Hepatocyte (in vitro differentiated cells): ENCODE measurements at places on chromosomes 16 and 17. TPM values are rescaled to one million over a fixed set of nuclear protein-coding genes. Genes with fewer than 3 reads are reported as not detected.

GRCh38 chr17:70938336-70938735 lies 769.0 kb downstream of the KCNJ2 start:
- DNase-seq = peak; percentile 24

DNA sequence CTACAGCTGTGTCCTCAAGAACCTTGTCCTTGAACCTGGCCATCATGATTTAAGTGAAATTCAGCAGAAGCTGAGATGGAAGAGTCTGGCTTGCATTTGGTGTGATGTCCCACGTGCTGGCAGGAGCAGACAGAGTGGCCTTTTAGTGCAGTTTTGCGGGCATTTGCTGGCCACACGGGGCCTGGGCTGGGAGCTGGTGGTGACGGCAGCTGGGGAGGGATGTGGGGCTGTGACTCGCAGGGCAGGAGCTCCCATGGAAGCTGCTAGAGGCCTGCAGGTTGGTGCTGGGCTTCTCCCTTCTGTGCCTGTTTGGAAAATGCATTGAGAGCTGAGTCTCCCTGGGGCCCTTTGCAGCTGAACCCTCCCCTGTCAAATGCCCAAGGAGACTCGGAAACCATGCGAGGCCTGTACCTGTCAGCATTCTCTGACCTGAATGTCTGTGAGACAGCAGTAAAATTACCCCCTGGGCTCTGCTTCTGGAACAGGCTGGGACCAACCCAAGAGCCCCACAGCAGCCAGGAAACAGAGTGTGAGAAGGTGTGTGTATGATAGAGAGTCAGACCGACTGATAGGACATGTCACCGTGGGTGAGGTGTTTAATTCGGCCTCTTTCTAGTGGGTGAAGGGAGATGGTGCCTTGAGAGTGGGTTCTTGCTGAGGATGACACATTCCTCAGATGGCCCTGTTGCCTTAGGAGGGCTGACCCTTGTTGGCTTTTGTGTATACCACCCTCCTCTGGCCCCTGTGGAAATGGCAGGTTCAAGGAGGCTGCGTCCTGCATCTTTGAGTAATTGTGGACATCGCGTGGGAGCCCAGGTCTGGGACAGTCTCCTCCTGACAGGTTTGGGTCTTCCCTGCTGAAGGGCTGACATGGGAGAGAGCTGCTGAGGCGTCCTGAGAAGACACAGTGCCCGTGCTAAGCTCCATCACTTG lies 145.5 kb downstream of the MSI2 start:
- no peak for DNase-seq

DNA sequence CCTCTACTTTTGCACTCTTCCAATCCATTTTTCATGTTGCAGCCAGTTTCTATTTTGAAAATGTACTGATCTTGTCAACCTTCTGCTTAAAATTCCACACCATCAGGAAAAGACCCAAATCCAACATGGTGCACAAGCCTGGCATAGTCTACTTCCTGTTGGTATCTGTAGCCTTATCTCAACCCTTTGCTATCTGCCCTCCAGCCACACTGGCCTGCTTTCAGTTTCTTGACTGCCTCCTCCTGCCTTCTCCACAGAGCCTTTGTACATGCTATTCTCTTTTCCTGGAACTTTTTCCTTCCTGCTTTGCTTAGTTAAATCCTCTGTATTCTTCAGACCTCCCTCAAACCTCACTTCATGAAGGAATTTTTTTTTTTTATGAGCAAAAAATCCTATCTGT lies 31.5 kb downstream of the NLRP1 start:
- no peak for DNase-seq

GRCh38 chr16:73048292-73049080 lies 558 bp upstream of the ZFHX3 start:
- DNase-seq = peak; percentile 65

- DNase-seq = peak; percentile 32
Measured at GRCh38 chr17:30524847-30525246, 47.6 kb downstream of the GOSR1 start.

- peak; percentile 56 for DNase-seq
Measured at GRCh38 chr16:87552772-87553573, 49.3 kb upstream of the JPH3 start.

DNA sequence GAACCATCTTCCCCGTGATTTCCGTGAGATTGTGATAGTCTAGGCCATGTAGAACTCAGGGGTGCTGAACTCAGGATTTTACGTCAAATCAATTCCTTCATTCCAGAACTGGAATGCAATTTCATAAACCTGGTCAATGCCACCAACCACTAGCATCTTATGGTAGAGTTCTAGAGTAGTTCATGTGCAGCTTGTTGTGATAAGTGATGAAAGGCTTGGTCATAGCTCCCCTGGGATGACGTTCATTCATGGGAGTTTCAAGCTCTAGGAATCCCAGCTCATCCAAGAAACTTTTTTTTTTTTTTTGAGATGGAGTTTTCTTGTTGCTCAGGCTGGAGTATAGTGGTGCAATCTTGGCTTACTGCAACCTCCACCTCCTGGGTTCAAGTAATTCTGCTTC lies 3.7 kb upstream of the DPEP2 start:
- no peak for DNase-seq

GRCh38 chr17:57868007-57868909 lies 18.4 kb upstream of the MRPS23 start:
- DNase-seq = peak; percentile 79

DNA sequence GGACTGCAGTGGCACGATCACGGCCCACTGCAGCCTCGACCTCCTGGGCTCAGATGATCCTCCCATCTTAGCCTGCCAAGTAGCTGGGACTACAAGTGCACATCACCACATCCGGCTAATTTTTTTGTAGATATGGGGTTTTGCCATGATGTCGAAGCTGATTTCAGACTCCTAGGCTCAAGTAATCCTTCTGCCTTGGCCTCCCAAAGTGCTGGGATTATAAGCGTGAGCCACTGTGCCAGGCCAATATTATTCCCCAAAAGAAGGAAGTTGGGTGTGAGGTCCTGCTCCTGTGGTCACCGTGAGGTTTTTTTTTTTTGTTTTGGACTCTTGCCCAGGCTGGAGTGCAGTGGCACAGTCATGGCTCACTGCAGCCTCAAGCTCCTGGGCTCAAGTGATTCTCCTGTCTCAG lies 1.5 kb downstream of the AMZ2 start:
- DNase-seq = no peak

DNA sequence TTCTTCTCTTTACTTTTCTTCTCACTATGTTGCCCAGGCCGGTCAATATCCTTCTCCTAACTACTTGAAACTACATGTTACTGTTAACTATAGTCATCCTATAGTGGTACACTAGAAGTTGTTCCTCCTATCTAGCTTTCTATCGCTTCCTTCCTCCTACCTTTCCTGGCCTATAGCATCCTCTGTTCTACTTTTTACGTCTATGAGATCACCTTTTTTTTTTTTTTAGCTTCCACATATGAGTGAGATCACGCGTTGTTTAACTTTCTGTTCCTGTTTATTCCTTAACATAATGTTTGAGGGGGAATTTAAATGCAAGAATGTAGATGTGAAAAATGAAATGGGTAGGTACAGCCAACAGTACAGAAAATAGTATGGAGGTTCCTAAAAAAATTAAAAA lies 30.5 kb upstream of the YPEL2 start:
- DNase-seq = no peak

DNA sequence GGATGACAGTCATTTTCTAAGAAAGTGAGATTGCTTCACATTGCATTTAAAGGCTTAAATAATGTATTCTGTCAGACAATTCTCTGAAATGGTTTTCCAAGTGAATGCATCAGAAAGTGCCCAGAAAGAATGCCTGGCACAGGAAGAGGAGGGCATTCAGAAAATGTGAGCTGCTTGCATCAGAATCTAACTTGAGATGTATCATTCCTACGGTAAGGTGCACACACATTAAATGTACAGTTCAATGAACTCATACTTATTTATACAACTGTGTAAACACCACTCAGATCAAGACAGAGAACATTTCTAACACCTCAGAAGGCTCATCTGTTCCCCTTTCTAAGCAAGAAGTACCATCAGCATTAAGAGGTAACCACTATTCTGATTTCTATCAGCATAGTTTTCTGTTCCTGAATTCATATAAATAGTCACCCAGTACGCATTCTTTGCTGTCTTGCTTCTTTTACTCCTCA lies 638.0 kb downstream of the MAF start:
- no peak for DNase-seq

DNA sequence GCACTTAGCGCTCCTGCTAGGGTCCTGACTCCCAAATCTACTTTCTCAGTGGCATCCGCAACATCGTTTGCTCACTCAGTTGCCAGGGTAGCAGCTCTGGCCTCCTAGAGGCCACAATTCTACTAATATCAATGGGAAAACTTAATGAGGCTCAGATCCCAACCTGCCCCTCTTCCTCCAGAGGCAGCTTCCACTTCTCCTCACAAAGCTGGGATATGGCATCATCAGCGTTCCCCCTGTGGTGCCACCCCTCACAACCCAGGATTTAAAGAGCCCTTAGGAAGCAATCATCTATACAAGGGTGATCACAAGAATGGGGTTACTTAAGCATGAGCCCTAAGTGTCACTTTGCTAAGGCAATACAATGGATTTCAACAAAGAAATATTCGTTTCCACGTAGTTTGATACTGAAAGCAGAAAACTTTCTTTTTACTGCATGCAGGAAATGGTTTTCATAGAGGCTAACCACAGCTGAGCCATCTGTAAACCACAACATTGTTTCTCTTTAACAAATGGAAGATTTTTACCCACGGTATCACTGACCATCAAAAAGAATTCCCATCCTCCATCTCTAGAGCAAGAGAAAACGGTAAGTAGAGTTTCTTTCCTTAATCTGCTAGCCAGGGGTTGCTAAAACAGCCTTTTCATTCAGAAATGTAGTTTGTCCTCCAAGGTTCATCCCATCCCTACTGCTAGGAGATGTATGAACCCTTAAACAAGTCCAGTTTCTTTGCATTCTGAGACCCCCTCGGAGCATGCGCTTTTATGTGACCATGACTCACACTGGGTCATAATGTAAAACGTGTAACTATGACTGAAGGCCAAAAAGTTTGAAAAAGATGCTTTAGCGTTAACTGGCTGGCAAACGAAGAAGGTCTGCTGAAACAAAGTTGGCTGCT lies 68.3 kb upstream of the BCAR1 start:
- no peak for DNase-seq

- no peak for DNase-seq
Measured at GRCh38 chr16:74585846-74586443, 21.0 kb downstream of the GLG1 start.

DNA sequence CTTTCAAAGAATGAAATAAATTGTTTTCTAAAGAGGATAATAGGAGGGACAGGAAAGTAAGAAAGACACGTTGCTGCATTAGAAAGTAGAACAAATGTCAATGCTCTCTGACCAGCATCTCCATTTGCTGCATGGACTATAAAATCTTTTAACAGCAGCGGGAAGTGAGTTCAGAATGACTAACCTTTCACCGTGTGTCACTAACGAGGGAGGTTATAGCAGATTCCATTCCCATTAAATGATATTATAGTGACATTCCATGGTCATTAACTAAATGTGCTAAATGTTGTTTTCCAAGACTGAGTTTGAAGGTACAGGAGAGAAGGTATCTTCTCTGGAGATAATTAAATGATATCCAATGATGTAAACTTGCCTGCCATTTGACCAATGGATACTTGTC lies 127.1 kb upstream of the HS3ST3A1 start:
- no peak for DNase-seq

GRCh38 chr17:38454532-38454931 lies 26.3 kb downstream of the ARHGAP23 start:
- DNase-seq = peak; percentile 65

DNA sequence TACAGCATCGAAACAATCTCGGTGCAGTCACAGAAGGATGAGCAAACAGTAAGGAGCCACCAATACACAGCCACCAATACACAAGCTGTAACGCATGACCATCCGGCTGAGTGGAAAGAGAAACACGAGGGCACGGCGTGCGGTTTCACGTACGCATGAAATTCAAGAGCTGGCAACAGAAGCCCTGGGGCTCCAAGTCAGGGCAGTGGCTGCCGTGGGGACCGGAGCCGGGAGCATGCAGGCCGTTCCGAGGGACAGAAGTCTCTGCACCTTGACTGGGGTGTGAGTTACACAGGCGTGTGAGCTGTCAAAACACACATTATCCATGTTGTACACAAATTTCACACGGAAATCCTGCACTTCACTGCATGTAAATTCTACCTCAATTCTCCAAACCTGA lies 50.6 kb upstream of the METRNL start:
- no peak for DNase-seq

GRCh38 chr17:6056104-6056503 lies 14.1 kb upstream of the WSCD1 start:
- no peak for DNase-seq

GRCh38 chr16:1825864-1826690 lies 548 bp downstream of the HAGH start:
- peak; percentile 90 for DNase-seq

DNA sequence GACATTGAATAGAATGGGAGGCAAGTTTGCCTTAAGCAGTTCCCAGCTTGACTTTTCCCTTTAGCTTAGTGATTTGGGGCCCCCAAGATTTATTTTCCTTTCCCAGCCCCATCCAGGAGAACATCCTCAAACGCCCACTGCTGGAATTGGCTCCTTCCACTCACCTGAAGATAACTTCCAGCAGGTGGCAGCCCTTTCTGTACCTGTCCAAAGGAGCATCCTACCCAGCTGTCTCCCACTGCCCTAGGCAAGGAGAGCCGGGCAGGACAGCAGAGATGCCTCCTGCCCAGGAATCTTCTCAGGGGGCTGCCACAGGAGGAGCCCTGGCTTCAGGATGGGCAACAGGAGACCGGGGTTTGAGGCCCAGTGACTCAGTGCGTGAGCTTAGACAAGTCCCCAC lies 6.4 kb downstream of the CACNG5 start:
- DNase-seq = no peak

DNA sequence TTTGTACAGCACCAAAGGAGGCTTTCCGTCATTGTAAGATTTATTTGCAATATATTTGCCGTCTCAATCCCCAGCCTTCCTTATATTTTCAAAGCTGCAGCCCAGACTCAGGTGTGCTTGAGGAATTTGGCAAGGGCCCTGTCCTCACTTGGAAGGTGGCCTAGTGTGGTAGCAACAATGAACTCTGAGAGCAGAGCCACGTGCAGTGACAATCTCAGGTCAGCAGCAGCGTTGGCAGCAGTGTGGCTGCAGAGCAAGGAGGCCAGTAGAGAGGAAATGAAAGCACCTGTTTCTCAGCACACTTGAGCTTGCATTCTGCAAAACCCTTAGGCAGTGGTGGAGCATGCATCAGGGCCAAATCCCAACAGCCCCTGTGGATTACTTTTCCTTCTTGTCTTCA lies 613.5 kb downstream of the RBFOX1 start:
- DNase-seq = no peak

DNA sequence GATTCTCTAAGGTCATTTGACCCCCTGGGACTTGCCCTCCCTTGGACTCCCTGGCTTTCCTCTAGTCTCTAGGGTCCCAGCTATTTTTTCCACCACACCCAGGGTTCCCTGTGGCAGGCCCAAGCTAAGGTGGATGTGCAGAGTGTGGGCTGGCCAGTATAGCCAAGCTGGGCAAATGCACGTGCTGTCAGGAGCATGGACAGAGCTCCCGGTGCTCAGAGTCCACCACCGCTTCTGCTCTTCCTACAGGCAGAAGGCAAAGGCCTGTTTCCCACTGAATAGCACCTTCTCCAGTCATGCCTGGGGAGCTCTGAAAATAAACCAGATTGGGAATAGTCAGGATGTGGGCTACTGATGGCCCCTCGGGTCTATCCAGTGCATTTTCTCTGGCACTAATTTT lies 53.3 kb downstream of the GNAO1 start:
- DNase-seq = no peak

The CXCL16 gene
- total RNA-seq = 38.7 and 39.9 TPM in 2 replicates

The PSKH1 gene
- 29.2 and 30.5 TPM in 2 replicates for total RNA-seq

The C16orf46 gene
- total RNA-seq = 1.0 and 2.5 TPM in 2 replicates

The FOXO3B gene
- 7.5 and 7.9 TPM in 2 replicates for total RNA-seq

The IRF8 gene
- total RNA-seq = 7.2 and 8.4 TPM in 2 replicates

The SLC38A7 gene
- 22.3 and 36.7 TPM in 2 replicates for total RNA-seq

The CA5A gene
- 1.7 and 1.9 TPM in 2 replicates for total RNA-seq
